Liver (tissue), 10 donors: ENCODE measurements at places on chromosomes 5 and 9. TPM values are rescaled to one million over a fixed set of nuclear protein-coding genes. Genes with fewer than 3 reads are reported as not detected.

DNA sequence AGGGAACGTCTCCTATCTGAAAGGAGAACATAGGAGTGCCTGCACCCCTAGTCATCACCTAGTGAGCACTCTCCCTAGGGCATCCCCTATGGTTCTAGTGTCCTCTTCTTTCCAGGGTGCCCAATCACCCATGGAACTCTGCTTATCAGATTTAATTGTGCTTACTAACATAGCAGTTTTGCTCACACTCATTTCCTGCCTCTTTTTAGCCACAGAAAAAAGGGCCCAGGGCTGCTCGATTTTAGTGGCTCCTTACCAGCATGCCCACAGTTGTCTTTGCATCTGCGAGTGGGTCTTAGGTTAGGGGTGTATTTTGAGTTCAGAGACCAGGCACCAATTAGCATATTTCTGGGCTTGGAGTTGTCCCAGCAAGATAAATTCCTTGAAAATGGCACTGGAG, 1110.2 kb downstream of the TAF11L14 start:
- no peak for DNase-seq

GRCh38 chr9:130962418-130963316, 23.6 kb upstream of the FIBCD1 start:
- no peak for DNase-seq

- DNase-seq: no peak
These were observed 63.7 kb upstream of the RICTOR start for GRCh38 chr5:39137819-39138451.

GRCh38 chr5:174300118-174300940, 254.8 kb downstream of the NSG2 start:
- DNase-seq: peak; percentile 19

DNA sequence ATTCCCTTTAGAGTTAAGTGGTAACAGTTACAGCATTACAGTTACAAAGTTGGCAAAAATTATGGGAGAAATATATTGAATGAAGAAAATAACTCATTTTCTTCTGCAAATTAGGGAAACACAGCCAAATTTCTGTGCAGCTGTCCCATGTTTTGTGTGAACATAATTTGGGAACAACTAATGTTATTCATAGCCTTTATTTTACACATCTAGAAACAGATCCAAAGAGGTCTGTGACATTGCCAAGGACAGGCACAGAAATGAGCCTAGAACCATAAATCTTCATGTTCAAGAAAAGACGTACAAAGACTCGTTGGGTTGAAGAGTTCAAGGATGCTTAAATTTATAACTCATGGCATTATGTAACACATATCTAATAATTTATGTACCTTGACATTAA, 114.1 kb upstream of the TXNDC8 start:
- DNase-seq: no peak

The TAF11L8 gene
- not detected for total RNA-seq

The F2RL1 gene
- total RNA-seq: 3.1 TPM

DNA sequence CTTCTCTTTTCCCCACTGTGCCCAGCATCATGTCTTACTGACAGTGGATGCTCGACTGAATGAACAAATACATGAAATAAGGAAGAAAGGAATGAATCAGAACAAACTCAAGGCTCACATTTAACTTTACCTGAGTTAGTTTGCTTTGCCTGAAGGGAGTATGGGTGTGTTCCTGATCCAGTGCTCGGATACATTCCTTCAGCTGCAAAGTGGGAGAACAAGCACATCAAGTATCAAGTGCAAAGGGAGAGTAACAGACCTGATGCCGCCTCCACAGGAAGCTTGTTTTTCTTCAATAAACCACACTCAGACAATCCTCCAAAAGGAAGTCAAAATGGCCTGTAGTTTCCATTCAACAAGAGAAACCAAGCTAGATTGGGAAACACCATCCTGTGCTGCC, 66.1 kb downstream of the KIF24 start:
- DNase-seq: no peak

The TMEM215 gene
- total RNA-seq: not detected

- no peak for DNase-seq
These were observed 378.2 kb downstream of the ACTL7B start for GRCh38 chr9:108477529-108478006.

GRCh38 chr9:34384368-34385165, 7.9 kb upstream of the MYORG start:
- no peak for DNase-seq

DNA sequence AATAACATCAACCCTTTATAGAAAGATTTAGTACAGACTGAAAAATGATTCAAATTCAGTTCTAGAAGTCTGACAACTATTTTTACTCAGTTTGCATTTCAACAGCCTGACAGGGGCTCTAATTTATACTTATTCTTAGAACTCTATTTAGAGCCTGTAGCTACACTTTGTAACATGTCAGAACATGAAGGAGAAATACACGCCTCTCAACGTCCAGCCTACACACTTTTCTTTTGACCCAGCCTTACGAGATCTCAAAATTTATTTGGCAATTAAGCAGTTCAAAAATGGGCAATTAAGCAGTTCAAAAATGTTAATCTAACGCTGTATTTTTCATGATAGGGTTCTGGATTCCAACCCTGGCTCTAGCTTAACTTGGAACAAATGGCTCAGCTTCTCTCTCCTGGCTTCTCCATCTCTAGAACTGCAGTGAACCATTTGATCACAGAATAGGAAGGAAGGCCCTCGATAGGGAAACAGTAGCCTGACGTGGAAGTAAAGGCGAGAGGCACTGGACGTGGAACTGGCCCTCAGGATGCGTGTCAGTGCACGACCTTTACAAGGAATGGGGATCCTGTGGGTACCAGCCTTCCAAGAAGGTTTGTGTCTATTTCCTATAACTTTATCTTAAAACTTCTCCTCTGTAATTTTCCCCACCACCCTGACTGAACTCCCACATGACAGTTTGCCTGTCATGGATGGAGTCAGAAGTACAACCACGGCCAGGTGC, 66.4 kb downstream of the PRRT1B start:
- DNase-seq: no peak

DNA sequence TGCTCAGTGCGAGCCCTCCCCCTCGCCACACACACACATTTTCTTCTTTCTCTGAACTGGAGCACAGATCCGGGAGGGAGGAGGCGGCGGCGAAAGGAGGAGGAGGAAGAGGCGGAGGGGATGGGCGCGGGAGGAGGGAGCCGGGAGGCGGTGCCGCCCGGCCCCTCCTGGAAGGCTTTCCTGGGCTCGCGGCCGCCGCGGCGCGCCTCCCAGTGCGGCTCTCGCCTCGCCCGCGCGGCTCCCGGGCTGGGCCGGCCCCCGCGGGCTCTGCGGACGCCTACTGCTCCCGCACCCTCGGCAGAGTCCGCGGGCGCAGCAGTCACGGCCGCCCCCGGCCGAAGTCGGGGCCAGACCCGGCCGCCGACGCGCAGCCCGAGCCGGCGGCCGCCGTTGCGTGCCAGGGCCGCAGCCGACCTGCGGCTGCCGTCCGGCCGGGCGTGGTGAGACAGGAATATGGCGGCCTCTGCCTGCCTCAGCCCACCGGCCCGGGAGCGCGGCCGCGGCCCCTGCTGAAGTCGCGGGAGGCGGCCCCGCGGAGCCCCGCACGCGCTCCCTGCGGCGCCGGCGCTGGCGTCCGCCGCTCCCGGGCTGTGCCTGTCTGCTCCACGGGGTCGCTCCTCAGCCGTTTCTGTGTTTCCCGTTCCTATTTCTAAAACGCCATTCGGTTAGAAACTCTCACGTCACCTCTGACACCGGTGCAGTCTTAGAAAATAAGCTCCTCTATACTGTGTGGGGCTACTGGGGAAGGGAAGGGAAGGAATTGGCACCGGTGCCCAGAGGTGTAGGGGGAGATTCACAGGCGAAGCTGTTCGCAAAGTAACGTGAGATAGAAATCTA, 500 bp upstream of the GNAQ start:
- DNase-seq: peak; percentile 86
